ENCODE measurements at places on chromosomes 1 and 21.

GRCh38 chr1:221201773-221202172, 322.5 kb downstream of the HLX start:
- DNase-seq, result no peak

GRCh38 chr21:42855171-42855936, 24.0 kb downstream of the WDR4 start:
- DNase-seq, result no peak

- DNase-seq, result no peak
These were observed 21.7 kb downstream of the ERI3 start for GRCh38 chr1:44333376-44333775.

GRCh38 chr1:233439721-233440120, 112.2 kb downstream of the MAP3K21 start:
- no peak for DNase-seq

DNA sequence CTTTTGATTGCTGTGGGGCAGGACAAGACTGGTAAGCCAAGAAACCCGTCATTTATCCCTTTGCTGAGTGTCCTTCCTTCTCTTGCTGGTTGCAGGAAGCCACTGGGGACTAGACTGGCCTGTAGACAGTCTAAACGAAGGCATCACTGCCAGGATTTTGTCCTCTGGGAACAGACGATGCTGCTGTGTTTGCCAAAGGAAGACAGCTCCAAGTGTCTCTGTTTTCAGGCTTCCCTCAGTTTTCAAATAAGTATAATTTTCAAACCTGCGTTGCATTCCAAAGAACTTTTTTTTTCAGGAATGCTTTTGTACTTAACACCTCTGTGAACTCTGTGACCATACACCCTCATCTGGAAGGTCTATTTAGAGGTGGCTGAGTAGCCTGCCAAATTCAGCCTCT, 269.4 kb downstream of the HLX start:
- no peak for DNase-seq

DNA sequence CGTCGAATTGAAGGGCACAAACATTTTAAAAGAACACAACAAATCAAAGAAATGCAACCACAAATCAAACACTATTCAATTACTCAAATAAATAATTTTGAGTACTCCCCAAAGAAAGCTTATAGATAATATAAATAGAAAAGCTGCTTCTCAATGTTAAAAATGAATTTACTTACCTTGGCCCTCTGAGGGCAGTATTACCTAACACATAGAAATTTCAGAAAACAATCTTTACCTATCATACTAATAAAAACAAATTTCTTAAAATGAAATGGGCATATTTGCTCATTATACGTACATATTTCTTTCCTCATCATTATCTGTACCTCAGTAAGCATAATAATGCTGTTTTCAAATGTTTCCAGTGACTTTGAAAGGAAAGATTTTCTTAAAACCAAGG, 141.8 kb downstream of the AKT3 start:
- no peak for DNase-seq

- DNase-seq, result no peak
These were observed 253.4 kb upstream of the NFIA start for GRCh38 chr1:60828944-60829343.

- DNase-seq, result no peak
These were observed 125.9 kb downstream of the RGS21 start for GRCh38 chr1:192442736-192443135.

DNA sequence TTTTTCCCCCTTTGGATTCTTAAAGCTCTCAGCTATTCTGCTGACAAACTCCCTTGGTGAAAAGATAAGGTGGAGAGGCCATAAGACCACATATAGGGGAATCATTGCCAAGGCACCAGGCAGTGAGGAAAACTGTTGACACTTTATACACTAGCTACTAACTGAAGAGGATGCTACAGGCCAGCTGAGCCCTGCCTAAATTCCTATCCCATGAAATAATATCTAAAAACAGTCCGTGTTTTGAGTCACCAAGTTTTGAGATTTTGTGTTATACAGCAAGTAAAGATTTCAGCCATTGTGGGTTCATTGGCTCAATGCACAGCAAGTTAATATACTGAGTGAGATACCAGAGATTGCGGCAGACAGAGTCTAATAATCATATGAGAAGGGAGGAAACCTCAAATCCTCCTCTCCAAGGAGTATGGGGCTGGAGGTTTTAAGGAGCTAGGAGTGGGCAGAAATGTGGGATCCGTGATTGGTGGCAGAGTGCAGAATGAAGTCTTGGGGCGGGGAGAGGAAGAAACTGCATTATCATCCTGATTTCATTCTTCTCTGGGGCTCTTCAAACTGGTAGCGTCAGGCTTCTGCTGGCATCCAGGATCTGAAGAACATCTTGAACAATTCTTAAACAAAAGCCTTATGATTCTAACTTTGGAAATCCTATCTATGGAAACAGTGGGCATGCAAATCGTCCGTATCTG, 9.2 kb downstream of the CLDN8 start:
- DNase-seq, result no peak

GRCh38 chr1:172293429-172293828, 127.1 kb upstream of the C1orf105 start:
- DNase-seq, result no peak

GRCh38 chr1:48216941-48217340, 5.6 kb upstream of the SLC5A9 start:
- no peak for DNase-seq

DNA sequence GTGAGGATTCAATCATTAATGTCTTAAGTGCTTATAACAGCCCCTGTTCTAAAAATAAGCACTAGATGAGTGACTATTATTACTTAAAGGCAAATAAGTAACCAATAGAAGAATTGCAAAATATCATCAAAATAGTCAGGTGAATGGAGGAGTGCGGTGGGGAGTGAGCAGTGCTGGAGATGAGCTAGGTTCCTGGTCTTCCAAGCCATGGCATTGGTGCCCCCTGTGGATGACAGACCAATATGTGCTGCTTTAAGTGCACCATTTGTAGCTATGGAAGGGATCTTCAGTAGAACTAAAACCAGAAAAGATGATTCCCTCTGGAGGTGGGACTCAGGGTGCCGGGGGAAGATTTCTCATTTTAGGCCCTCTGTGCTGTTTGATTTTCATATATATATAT, 46.1 kb upstream of the SLC30A1 start:
- DNase-seq, result no peak

DNA sequence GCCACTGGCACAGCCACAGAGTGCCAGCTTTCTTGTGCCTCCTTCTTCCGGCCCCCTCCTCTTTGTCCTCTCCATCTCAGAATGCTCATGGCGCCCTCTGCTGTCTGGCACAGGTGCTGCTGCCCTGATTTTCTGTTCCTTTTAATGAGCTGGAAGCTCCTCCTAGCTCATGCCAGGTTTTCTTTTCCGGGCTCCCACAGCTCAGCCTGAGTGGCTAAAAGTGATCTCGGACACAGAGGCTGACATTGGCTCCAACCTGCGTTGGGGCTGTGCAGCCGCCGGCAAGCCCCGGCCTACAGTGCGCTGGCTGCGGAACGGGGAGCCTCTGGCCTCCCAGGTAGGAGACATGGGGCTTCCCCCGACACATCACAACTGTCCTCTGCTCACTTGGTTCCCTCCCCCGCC, 18.7 kb downstream of the CNTN2 start:
- DNase-seq, result peak; percentile 75

DNA sequence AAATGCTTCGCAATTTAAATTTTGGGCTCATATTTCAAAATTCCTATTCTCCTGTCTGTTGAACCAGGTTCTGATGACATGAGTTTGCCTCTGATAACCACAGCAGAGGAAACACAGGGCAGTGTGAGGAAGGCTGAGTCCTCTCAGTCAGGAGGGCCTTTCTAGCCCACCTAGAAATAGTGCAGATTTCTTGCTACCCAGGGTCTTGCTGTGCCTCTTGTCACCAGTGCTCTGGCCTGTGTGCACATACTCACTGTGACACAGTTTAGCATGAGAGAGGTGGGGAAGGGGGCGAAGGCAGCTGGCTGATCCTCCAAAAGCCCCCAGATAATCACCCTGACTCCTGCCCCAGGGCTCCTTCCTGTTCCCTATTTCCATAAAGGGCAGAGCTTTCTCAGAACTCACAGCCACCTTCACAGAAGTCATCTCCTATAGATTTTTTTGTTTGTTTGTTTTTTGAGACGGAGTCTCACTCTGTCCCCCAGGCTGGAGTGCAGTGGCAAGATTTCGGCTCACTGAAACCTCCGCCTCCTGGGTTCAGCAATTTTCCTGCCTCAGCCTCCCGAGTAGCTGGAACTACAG, 23.7 kb downstream of the ERRFI1 start:
- no peak for DNase-seq

GRCh38 chr1:206035027-206035426, 11.3 kb upstream of the CTSE start:
- DNase-seq, result no peak

DNA sequence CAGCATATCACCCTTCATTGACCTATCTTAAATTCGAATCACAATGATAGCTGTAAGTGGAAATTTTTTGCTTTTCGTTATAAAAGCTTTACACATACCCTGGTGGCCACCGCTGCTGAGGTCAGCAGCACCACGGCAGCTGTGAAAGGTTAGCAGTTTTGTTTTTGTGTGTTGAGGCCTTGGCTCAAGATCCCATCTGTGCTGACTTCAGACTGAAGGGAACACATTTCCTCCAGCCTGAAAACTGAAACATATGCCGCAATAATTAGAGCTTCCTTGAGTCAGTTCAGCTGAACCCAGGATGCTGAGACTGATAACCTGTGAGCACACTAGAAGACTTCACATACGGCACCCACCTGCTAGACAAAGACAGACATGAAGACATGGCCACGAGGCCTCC, 103.0 kb downstream of the SMYD3 start:
- DNase-seq, result no peak

GRCh38 chr1:8312235-8313218, 5.4 kb upstream of the SLC45A1 start:
- no peak for DNase-seq

GRCh38 chr1:84834419-84835064, 58.5 kb downstream of the LPAR3 start:
- no peak for DNase-seq

DNA sequence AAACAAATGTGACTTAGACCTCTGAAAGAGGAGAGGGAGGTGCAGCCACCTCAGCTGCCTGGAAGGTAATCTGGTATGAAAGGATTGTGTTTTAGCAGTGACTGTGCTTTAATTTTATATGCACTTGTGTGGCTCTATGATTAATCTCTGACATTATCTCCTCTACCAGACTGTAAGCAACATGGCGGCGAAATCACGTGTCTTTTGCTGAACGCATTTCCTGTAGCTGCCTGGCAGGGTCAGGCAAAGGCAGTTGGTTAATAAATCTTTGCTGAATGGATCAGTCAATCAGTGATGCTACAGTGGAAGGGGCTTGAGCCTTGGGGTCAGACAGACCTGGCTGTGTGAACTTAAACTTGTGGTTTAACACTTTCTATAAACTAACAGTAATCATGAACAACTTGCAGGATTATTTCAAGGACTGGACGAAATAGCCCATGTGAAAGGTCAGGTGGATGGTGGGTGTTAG, 96.9 kb downstream of the ADSS2 start:
- no peak for DNase-seq

- no peak for DNase-seq
These were observed 3.0 kb upstream of the FOXD3 start for GRCh38 chr1:63319046-63320021.

DNA sequence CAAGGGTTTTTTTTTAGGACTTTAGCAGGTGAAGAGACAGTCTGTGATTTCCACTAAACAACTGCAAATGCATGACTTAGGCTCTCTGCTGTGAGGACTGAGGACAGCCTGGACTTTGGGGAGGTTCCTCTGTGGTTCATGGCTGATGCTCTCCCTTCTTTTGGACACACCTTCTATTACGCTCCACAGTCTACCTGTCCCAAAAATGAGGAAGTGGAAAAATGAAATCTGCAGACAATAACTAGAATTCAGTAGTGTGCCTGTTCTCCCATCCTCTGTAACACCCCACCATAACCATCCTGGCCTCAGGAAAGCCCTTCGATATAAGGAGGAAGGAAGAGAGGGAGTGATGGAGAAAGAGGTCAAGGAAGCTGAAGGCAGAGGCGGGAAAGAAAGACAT, 68.7 kb downstream of the NTPCR start:
- DNase-seq, result no peak

DNA sequence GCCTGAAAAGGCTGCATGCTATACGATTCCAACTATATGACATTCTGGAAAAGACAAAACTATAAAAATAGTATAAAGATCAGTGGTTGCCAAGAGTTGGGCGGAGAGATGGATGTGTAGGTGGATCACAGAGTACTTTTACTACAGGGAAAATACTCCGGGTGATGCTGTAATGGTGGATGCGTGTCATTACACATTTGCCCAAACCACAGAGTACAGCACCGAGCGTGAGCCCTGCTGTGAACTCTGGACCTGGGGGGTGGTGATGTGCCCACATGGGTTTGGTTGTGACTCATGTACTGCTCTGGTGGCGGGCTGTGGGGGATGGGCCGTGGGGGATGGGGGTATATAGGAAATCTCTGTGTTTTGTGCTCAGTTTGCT, 162.7 kb upstream of the COL6A1 start:
- DNase-seq, result peak; percentile 73

GRCh38 chr1:11062965-11063401, 3.2 kb upstream of the SRM start:
- no peak for DNase-seq

- no peak for DNase-seq
These were observed 17.5 kb downstream of the SLC66A1 start for GRCh38 chr1:19329611-19330010.

- no peak for DNase-seq
These were observed 6.8 kb upstream of the CDC42 start for GRCh38 chr1:22045604-22046228.

- DNase-seq, result no peak
These were observed 26.4 kb downstream of the RGL1 start for GRCh38 chr1:183831311-183831710.
